Skin of body (tissue), 3 donors: ENCODE measurements at places on chromosomes 2 and 18. TPM values are rescaled to one million over a fixed set of nuclear protein-coding genes. Genes with fewer than 3 reads are reported as not detected.
A peak's percentile ranks its signal among the peaks of the same experiment; 100 is the strongest.

- DNase-seq, result no peak
These were observed 3.5 kb upstream of the C2orf74 start for GRCh38 chr2:61158356-61158955.

PPM1B gene
- total RNA-seq, result 39.8 TPM

GRCh38 chr2:166921261-166921896 is 33.1 kb downstream of the XIRP2 start:
- DNase-seq, result no peak

- no peak for DNase-seq
These were observed 81.5 kb upstream of the PGAP1 start for GRCh38 chr2:197007716-197008628.

GRCh38 chr2:203565076-203565475 is 30.0 kb upstream of the RAPH1 start:
- DNase-seq, result no peak

- peak; percentile 68 for DNase-seq
These were observed 81.3 kb upstream of the ITGA6 start for GRCh38 chr2:172345956-172346555.
